Germinal center (tissue), 1 donor: ENCODE measurements at places on chromosomes 6 and 20.

DNA sequence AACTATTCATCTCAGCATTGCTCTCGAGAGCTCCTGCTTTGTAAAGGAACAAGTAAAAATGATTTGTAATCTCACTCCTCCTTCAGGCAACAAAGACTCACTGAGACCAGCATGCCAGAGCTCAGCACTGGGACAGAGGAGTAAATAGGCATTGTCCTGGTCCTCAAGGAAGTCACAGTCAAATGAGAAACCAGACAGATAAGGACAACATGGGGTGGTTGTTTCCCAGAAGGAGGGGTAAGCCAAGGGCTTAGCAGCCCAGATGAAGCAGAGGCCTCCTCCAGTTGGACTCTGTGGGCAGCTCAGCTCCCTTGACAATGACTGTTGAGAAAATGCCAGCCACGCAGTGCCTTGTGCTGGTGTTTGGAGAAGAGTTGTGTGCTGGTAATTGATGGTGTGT lies 425.7 kb upstream of the CHD6 start:
- DNase-seq, result no peak

DNA sequence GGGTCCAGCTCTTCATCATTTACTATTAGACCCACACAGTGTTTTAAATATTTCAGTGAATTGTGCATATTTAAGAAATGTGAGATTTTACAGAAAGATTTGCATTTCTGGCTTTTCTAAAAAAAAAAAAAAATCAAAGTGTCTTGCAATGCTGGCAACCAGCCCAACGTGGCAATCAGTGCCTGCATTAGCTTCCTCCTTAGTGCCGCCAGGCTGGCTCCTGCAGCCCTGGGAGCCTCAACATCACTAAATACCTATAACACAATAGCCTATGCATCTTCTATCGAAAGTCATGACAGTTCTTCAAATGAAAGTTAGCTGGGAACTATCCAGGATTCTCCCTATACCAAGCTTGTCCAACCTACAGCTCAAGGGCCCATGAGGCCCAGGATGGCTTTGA lies 9.4 kb upstream of the CD93 start:
- DNase-seq, result no peak

DNA sequence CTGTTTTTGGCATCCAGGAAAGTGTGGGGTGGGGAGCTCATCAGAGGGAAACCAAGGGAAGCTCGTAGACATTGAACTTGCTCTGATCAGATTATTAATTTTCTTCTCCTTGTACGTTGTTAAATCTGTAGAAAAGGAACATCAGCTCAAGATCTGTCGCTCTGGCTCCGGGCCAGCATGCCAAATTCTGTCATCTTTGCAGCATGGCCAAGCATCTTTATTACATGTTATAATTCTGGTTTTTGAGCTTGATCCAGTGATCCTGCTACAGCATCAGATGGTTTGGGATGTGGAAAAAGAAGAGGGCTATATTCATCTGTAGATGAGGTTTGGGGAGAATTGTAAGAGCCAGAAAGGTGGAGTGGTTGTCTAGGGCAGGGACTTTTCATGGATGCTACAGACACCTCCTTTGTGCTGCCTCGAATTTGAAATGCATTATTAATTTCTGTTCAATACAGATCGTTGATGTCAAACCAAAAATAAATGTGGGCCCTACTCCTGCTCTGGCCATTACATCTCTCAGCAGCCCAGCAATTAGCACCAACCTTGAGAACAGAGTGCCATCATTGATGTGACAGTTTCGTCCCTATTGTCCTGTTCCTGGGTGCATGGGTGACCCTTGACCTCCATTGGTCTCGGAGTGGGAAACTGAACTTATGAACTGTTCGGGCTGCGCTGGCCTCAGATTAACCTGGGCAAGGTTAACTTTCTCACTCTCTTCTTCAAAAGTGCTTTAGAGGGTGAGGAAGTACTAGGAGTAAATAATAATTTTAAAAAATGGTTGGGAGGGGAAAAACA lies 250.8 kb downstream of the SOX4 start:
- DNase-seq, result no peak

- DNase-seq, result no peak
Observed at GRCh38 chr6:105748737-105749161, 337.4 kb upstream of the PRDM1 start.
